Naive thymus-derived CD4-positive, alpha-beta T cell (primary cell): ENCODE measurements at places on chromosomes 12 and 14.

DNA sequence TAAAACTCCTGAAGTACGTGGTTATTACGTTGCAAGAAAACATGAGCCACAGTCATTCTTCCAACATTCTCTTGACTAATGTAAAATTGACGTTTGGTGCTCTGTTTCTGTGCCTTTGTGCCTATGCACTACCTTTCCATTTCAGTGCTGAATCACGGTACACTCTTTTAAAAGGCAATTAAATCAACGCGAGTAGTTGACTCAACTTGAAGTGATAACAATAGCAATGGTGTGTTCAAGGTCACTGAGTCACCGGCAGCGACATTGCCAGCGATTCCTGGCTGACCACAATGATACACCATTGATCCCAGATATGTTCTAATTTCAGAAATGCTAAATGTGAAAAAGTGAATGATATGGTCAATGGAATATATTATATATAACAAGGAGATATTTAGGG is 17.8 kb downstream of the AK7 start:
- no peak for DNase-seq

DNA sequence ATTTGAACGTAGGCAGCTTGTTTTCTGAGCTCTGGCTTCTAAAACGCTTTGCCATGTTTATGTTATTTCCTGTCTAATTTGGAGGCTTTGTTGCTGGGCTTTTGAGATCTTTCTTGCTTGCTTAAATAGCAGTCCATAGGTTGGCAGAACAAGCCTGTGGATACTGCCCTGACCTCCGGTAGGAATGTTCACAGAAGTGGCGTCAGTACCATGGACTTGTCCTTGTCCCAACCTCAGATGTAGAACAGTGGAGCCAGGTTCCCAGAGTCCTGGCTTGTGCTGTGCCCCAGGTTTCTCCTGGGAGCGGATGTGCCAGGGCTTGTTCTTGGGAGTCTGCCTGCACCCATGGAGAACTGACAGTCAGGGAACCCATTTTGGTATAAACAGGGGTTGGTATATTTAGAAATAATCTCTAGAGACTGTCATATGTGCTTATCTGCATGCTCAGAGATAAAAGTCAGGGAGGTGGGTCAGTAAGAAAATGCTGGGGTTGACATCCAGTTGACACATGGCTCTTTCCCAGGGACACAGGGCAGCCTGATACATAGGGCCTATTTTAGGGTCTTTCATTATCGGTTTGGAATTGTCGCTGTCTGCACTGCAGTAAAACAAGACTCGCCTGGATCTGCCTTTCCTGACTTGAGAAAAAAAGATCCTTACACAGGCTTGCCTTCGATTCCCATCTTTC is 22.9 kb downstream of the CACNA1C start:
- no peak for DNase-seq

DNA sequence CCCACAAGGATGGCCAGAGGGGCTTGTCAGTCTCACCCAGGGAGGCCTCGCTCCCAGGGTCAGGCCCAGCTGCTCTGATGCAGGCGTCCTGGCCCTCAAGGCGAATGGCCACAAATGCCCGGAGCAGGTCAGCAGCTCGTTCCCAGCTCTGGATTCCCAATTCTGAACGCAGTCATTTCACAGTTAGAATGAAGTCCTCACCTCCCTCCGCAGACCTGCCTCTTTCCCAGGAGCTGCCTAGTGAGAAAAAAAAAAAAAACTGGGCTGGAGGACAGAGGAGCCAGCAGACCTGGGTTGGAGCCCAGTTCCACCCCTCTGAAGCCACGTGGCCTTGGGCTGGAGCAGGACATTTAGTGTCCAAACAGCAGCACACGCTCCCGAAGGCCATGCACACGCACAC is 62.2 kb upstream of the DIO3 start:
- DNase-seq = no peak

DNA sequence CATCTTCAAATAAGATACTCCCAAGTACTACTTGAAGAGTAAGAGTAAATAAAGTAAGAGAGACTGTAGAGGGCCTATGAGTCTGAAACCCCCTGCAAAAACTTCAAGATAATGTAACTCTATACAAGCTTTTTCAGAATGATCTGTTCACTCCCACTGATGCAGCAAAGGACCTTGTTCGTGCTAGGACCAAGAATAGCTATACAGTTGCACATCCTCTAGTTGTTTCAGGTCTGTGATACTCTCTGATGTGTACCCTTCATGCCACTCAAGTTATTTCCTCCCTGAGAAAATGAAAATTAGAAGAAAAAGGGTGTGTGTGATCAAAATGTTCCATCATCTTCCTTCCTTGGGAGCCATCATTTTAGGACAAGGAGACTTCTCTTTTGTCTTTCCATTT is 204.4 kb downstream of the ALX1 start:
- no peak for DNase-seq

- DNase-seq = no peak
Measured at GRCh38 chr12:105221583-105222283, 14.2 kb downstream of the APPL2 start.

GRCh38 chr14:23697680-23698079 is 61.5 kb downstream of the DHRS2 start:
- no peak for DNase-seq
